ENCODE measurements at places on chromosomes 1 and 21.

- no peak for DNase-seq
These were observed 2.0 kb downstream of the INTS11 start for GRCh38 chr1:1322418-1322817.

DNA sequence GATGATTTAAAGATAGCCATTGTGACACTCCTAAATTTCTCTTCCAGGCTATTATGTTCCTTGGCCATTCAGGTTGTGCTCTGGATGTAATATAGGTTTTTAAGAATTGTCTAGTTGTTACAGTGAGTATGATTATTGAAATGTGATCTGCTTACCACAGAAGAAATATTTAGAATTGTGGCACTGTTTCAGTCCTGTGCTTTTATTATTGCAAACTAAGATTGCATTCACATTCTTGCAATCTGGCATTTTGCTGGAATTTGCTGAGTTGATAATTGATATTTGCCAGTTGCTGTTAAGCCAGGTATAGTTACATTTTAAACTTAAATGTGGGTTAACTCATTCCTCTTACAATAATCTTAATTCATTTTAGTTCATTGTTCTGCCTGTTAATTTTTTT, 22.3 kb downstream of the EXO1 start:
- no peak for DNase-seq

GRCh38 chr1:152654110-152654509, 9.1 kb upstream of the LCE2D start:
- DNase-seq = peak; percentile 28

DNA sequence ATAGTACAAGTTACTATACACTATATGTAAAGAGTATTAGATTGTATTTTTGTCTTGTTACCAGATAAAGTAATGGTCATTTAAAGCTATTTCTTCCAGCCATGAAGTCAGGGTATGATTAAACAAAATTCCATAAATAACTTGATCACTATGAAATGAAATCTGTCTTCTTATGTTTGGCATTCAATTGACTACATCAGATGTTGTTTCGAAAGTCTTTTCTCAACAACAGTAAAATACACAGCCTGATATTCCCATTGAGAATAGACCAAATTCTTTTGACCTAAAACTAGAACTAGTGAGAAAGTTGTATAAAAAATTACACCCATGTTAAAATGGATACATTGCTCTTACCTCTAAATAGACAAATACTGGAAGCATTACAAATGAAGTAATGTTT, 134.6 kb upstream of the ADAMTS5 start:
- no peak for DNase-seq

DNA sequence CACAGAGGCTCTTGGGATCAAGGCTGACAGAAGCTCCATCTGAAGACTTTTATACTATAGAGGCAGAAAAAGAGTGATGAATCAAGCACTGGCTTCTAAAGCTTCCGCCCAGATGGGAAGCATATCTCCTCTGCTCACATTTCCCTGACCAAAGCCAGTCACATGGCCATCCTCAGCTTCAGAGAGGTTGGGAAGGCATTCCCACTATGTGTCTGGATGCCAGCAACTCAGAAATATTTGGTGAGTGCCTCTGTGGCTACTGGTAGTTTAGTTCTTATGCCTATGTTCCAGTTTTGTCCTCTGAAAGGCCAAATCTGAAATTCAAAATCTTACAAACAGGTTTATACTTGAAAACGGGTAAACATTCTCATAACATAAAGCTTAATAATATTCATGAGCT, 9.9 kb upstream of the DISC1 start:
- DNase-seq = no peak

DNA sequence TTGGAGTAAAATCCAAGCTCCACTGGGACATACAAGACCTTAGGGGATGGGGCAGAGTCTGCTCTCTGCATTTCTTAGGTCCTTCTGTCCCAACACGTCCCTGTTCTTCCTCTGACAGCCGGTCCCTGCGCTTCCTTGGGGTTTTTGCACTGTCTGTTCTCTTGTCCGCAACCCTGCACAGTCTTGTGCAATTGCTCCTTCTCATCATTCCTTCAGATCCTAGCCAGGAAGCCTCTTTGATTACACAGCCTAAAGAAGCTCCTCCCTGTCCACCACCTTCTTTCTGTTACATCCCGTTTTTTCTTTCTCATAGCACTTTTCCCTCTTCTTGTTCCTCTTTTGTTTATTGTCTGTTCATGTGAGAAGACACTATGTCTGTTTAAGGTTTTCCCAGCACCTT, 19.9 kb downstream of the ACOT11 start:
- no peak for DNase-seq

- DNase-seq = no peak
These were observed 846.9 kb upstream of the ADAMTS5 start for GRCh38 chr21:27813750-27814149.

DNA sequence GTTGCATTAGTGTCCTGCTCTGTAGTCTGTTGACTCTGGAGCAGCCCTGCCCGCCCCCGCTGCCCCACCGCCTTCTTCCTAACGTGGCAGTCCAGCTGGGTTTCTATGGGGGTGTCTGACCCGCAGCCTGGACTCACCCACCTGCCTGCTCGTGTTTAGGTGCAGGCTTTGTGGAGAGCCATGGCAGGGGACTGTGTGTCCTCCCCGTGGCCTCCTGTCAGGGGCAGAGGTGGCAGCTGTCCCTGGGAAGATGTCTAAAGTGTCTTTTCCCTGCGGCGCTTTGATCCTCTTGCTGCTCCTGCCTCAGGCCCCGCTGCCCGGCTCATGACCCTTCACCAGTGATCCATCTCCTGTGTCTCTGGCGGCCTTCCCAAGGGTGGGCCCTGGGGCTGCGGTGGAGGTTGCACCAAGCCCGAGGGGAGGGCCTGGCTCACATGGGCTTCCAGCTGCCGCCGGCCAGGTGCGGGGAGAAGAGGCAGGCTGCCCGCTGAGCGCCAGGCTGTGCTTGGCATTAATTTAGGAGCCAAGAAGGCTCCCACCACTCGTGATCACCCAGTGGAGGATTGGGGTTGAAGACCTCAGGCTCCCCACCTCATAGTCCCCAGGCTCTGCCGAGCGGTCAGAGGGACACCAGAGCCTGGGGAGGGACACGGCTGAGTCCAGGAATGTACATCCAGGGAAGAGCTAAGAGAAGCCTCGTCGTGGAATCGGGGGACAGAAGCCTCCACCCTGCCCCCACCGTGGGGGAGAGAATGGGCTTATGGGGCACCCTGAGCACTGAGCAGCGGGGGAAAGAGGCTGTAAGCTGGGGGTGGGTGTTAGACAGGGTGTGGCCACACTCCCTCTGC, 44.1 kb downstream of the COL18A1 start:
- peak; percentile 60 for DNase-seq

DNA sequence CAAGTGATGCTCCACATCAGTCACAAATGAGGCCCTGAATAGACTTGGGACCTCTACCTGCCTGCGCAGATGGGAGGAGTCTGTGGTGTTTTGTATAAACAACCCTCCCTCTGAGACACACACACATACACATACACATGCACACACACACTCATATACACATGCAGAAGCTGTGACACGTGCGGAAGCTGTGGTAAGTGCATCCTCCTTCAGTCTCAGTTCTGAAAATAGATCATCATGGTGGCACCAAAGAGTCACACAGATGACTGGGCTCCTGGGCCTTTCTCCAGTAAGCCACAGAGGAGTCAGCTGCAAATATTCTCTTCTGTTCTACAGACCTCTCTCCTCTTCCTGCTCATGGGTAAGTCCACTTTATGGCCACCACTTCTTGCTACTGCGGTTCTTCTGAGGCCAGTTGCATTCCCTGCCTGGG, at the start of gene LY9:
TSS of gene LY9 (plus strand) at position 224 of the 433 bp plus-strand sequence. CDS start at position 238, 14 bp downstream.
- DNase-seq = no peak

DNA sequence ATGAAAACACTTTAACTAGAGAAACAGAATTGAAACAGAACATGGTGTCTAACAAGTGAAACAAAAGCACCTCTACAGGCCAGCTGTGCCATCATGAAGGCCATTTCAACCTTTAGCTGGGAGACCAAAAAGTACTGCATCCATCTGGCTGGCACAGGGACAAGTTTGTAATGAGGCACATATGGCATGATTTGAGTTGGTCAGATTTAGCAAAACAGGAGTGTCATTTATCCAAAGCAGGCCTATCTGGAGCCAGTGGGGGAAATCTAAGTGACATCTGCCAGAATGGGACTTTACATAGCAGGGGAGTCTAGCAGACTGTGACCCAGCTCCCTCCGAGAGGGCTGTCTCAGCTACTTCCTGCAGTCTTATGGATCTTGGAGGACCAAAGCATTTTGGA, 51.9 kb downstream of the DNTTIP2 start:
- no peak for DNase-seq

DNA sequence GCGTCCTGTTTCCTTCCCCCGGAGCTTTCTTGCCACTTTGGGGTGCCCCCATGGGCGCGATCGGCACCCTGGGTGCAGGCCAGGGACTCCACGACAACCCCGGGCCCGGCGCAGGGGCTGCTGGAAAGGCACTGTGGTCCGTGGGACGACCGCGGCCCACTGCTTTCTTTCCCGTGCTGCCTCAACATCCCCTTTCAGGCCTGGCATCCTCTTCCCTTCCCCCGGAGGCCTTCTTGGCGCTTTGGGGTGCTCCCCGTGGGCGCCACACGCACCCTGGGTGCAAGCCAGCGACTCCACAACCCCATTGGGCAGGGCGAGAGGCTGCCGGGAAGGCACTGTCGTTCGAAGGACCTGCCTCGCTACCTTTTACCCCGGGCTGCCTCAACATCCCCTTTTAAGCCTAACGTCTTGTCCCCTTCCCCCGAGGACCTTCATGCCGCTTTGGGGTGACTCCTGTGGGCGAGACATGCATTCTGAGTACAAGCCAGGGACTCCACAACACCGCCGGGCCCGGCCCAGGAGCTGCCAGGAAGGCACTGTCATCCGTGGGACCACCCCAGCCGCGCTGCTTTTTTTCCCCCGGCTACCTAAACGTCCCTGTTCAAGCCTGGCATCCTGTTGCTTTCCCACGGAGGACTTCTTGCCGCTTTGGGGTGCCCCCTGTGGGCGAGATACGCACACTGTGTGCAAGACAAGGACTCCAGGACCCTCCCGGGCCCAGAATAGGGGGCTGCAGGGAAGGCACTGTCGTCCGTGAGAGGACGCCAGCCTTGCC, 137.8 kb downstream of the LIPI start:
- DNase-seq = no peak

- DNase-seq = no peak
These were observed 1.4 kb upstream of the EPHB2 start for GRCh38 chr1:22709227-22709626.

DNA sequence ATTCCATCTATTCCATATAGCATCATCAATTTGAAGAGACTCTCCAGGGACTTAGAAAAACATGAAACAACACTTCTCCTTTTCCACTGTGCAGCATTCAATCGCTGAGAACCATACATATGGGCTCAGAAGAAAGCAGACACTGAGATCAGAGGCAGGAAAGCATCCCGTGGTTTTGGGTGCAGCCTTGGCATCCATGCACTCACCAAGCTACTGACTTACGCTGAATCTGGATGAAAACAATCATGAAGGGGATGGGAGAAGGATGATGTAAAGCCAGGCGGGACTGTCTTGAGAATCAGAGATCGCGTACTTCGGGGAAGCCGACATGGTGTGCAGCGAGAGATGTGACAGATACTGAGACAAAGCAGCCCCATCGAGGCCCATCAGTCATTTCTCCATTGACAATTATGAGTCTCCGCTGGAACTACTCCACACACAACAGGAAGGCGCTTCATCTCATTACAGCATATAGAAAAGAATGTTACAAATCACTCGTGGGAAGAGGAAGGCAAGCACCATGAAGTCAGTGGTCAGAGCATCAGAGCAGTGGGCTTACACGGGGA, 2.3 kb upstream of the TIAM1 start:
- no peak for DNase-seq

DNA sequence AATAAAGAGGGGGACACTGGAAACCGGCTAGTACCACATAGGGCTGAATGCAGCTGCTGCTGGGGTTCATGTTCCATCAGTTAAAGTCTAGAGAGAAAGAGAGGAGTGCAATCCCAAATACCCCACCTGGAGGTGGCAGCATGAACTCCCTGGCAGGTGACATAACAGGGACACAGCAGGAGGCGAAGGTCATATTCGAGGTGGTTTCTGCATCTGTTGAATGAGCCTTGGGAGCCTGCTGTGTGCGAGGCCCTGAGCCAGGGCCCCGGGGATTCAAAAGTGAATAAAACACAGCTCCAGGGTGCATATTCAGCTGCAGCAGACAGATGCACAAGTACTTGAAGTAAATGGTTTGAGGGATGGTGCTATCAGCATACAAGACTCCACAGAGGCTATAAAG, 456.8 kb downstream of the SETD4 start:
- no peak for DNase-seq

DNA sequence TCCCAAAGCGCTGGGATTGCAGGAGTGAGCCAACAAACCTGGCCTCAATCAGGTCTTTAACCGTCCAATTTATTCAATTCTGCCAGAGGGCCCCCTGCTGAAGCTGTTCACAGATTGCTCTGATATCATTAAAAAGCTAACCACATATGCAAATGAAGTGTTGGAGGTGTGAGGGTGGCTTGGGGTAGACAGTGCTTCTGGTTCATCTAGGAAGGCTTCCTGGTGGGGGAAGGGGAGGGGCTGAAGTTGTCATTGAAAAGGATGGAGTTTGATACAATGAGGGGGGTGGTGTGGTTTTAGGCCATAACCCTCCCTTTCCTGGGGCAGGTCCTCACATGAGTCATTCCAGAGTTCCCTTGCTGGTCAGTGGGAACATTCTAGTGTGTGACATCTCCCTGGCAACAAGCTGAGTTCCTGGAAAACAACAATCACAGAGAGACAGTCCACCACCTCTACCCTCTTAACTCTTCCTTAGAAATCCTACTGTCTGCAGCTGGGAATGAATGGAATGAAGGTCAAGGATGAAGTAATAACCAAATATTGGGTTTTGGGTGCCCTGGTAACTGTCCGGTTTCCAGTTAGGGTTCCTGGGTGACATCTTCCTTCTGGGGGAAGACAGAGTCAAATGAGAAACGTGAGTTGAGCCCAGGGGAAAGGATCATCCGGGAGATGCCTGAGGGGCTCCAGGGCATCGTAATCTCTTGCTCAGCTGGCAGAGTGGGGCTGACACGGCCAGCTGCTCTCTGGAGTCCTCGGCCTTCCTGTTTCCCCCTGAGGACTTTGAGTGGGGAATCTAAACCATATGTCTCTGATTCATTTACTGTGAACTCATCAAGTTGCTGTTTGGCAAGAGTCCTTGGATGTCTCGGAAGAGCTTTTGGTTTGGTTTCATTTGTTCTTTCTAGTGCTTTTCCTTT, 32.2 kb downstream of the BATF3 start:
- DNase-seq = peak; percentile 93

GRCh38 chr1:174451408-174451807, 3.6 kb downstream of the GPR52 start:
- no peak for DNase-seq

DNA sequence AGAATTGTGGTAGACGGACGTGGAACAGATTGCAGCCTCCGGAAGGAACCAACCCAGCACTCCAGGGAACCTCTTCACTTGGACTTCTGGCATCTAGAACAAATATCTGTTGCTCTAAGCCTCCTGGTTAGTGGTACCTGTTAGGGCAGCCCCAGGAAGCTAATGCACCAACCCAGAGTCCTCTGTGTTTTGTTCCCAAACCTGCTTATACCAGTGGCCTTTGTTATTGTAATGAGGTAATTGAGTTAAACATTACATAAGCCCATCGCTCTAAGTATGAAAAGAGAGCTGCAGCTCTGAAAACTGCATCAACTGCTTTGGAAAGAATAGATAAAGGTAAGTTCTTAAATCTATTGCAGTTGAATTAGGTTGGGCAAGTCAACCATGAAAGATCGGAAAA, 516.7 kb downstream of the NPHP4 start:
- no peak for DNase-seq
